Spleen (tissue), 13 donors: ENCODE measurements at places on chromosomes 16 and 17. TPM values are rescaled to one million over a fixed set of nuclear protein-coding genes. Genes with fewer than 3 reads are reported as not detected.
A peak's percentile ranks its signal among the peaks of the same experiment; 100 is the strongest.

Gene GNG13
- not detected for total RNA-seq

Gene PRAC2
- total RNA-seq = not detected

DNA sequence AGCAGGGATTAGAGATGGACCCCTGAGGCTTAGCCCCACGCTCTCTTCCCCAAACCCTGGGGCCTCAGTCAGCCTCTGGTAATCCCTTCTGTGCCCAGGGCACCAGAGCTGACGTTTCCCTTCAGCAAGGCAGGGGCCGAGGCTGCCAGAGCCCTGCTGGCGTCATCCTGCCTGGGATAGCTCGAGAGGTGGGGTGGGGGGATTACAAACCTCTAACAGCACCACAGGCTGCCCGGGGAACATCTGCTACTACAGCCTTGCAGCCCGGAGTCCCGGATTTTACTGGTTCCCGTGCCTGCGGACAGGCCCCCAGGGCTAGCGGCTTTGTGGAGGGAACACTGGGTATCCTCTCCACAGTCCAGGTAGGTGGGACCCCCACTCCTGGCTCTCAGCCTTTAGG is at the start of gene AANAT:
Gene AANAT, plus strand, starts transcription at position 238 of the 400 bp plus-strand sequence. CDS start 1,144 bp downstream, outside the sequence.
- H3K36me3 ChIP-seq = peaks cover 19% of the 10 kb centered on the region
- H3K27ac ChIP-seq = no peak within 1 kb of the TSS
- no peaks in the 10 kb centered on the region for H3K27me3 ChIP-seq
- no peak for DNase-seq

- DNase-seq = no peak
- no peaks in the 10 kb centered on the region for H3K27me3 ChIP-seq
- no peaks in the 10 kb centered on the region for H3K4me1 ChIP-seq
- no peak overlapping the region for H3K4me3 ChIP-seq
- H3K36me3 ChIP-seq = no peaks in the 10 kb centered on the region
These were observed 32.6 kb upstream of the XYLT1 start for GRCh38 chr16:17503331-17503730.

- H3K27me3 ChIP-seq = no peaks in the 10 kb centered on the region
- H3K4me1 ChIP-seq = no peaks in the 10 kb centered on the region
- peaks cover 79% of the 10 kb centered on the region for H3K36me3 ChIP-seq
- H3K27ac ChIP-seq = no peak overlapping the region
- DNase-seq = peak; percentile 87
These were observed 18.9 kb upstream of the P2RX1 start for GRCh38 chr17:3935140-3935542.

DNA sequence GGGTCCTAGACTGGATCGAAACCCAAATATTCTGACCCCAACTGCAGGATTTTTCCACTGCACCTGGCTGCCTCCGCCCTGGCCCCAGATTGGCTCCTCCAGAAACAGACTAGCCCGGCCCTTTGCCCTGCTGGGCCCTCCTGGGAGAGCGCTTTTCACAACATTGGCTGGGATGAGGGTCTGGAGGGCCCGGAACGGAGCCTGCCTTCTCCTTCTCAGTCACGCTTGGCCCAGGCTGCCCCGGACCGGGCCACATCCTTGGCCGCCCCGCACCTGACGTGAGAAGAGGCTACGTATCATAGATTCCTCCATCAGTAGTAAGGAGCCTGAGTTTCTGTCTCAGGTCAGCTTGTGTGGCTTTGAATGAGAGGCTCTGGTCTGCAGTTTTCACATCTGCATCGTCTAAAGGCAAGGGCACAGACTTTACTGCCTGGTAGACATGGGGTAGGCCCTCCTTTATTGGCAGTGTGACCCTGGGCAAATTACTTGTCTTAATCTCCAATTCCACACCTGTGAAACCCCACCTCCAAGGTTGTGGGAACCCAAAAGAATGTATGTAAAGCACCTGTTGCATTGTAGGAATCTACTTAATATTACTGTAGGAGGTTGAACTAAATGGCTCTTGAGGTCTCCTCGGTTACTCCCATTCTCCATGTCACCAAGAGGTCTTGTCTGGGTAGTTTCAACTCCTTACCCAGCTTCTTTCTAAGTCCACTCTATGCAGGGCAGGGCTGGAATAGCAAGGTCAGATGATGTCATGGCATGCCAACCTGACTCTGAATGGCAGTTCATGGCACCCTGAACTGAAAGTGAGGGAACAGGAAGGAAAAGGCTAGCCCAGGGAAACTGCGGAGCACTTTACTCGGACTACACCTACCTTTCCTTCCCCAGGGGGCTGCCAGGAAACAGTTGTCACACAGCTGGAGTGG is 661 bp downstream of the LRRC3C start:
- H3K27ac ChIP-seq = peak overlapping the region; percentile 86
- H3K4me1 ChIP-seq = peaks cover 66% of the 10 kb centered on the region
- H3K27me3 ChIP-seq = no peaks in the 10 kb centered on the region
- peak overlapping the region; percentile 66 for H3K4me3 ChIP-seq
- peaks cover 12% of the 10 kb centered on the region for H3K36me3 ChIP-seq
- peak; percentile 87 for DNase-seq
